ENCODE measurements at places on chromosomes 2 and 18.

- DNase-seq = no peak
Observed at GRCh38 chr2:209638346-209638745, 133.3 kb upstream of the UNC80 start.

DNA sequence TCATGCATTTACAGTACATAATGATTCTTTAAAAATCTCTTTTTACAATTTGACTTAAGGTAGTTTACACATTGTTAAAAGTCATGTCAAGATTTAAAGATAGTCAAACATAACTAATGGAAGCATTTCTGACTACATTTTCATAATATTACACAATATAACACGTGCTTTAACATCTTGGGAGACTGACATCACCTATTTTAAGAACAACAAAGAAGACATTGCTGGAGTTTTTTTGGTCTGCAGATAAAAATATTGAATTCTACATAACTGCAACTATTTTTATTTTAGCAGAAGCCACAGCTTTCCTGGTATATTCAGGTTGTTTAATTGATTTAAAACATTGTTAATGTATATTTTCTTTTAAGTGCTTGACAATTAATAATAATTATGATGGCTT, 65.7 kb downstream of the UBR3 start:
- DNase-seq = no peak

DNA sequence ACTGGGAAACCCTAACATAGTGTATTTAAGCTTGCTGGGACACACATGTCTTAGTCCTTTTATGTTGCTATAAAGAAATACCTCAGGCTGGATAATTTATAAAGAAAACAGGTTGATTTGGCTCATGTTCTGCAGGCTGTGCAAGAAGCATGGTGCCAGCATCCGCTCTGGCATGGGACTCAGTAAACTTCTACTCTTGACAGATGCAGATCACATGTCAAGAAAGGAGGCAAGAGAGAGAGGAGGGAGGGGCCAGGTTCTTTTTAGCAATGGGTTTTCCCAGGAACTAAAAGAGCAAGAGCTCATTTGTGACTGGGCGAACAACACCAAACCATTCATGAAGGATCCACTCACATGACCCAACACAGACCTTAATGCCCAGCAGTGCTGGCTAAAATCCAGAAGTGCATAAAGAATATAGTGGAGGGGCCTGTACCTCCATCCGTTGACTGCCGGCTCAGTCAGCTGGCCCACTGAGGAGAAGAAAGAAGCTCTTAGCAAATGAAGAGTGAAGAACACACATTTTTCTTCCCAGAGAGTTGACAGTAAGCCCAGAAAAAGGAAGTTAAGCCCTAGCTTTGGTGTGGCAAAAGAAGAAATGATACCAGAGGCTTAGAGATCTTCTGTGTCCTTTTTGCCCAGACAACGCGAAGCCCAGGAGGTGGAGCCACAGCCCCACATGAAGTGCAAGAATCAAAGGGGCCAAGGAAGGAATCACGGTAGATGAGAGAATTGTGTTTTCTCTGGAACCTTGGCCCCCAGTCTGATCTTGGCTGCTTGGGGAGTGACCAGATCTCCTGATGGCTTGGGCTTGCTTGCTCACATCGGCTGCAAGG, 183.5 kb upstream of the FAM98A start:
- DNase-seq = no peak

DNA sequence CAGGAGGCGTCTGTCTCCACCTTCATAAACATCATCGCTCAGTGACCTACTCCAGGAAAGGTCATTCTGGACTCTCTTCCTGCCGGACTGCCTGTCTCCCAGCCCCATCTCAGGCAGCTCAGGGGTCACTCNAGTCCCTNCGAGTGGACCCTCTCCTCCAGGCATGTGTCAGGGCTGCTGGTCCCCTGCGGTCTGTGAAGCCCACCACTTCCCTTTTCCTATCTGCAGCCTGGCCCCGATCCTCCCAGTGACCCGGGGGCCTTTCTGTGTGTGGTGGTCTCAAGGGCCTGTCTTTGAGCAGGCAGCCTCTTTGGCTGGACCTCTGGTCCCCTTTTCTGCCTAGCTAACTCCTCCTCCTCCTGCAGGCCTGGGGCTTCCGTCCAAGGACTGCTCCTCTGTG, 5.9 kb upstream of the PARD6G start:
- DNase-seq = no peak

DNA sequence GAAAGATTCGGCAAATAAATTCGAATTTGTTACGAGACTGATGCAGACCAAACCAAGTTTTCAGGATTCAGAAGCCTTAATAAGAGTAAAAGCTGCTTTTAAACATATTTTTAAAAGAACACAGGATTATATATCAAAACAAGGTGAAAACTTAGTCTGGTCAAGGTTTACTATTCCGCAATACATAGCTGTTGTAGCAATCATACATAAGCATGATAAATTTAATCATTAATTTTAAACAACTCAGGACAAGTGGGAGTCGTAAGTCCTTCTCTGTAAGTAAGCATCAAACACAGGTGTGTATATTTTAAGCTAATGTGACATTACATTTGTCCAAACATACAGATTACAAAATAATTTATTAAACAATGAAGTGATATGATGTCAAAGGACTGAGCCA, 57.7 kb downstream of the PUM2 start:
- DNase-seq = no peak

DNA sequence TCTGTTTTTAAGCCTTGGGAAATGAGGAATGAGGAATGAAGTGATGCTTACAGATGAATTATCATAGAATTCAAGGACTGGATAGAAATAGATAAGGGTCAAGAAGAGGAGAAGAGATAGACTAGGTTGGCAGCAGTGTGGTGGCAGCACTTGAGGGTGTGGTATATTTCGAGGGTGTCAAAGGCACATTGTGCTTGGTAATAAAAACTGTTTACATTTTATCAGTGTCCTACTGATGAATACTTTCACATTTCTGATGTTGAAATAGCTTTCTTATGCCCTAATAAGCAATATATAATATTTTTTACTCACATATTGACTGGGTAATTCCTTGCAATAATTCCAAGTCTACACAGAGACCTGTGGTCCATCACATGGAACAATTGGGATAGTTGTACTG, 3.4 kb downstream of the TFPI start:
- DNase-seq = no peak

DNA sequence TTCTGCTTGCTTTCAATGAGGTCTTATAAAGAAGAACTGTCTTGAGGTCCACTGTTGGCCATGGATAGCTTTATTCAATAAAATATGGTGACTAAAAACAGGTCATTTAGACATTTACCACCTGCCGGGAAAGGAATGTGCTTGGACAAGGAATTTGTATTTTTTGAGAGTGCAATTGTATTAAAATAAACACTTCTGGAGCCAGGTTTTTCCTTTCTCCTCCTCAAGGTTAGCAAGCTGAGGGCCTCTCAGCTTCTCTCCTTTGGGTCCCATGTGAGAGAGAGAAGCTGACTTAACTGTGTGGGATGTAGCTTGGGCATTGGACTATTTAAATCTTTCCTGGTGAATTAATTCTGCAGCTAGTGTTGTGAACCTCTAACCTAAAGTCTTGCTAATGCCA, 321.0 kb downstream of the MEIS1 start:
- no peak for DNase-seq

DNA sequence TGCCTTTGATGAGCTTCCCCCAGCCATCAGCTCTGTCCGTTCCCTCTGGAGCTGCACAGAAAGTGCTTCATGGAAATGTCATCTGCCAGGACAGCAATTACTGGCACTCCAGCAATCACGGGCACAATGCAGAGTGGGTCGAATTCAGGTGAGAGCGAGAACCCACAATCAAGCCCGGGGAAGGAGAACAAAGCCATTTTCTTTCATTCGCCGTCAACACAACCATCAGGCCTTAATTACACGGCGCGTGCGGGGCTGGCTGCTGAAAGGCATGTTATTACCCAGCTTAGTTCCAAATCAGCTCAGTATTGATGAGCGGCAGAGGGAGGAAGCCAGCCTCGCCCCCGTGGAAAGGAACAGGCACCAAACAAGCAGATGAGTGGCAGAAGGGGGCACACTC, 143.9 kb downstream of the MYT1L start:
- no peak for DNase-seq

DNA sequence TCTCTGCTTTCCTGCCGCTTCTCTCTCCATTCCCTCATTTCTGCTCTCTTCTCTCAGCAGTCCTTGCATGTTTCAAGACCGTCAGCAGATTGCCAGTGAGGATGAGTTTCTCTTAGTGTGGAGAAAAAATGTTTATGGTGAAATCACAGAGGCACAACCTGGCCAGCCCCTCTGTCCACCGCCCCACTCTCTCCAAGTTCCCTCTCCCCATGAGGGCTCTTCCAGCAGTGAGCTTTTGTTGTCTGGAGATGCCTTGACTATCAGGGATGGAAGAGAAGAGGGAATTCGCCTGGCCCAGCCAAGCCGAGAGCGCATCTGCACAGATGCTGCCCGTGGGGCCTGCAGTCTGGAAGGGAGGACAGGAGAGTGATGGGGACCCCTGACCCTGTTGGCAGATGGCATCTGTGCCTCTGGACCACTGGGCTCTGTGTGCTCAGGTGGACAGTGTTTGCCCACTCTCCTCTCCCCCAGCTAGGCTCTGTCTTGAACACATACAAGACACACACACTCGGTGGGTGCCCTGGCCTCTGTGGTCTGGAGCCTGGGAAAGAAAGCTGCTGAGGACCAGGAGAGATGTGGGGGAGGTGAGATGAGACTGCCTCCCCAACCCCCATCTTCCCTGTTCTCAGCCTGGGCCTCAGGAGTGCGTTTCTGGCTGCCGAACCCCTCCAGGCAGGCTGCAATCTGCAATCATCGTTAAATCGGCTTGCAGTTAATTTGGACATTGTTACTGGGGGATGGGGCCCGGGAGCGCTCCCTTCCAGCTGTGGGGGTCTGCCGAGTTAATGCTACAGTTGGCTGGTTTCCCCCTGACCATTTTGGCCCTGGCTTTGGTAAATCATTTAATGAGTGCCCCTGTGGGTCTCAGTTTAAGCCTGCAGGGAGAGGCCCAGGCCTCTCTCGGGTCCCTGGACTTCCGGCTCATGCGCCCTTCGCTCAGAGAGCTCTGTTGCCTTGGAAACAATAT, 4.5 kb downstream of the ITM2C start:
- DNase-seq = no peak

DNA sequence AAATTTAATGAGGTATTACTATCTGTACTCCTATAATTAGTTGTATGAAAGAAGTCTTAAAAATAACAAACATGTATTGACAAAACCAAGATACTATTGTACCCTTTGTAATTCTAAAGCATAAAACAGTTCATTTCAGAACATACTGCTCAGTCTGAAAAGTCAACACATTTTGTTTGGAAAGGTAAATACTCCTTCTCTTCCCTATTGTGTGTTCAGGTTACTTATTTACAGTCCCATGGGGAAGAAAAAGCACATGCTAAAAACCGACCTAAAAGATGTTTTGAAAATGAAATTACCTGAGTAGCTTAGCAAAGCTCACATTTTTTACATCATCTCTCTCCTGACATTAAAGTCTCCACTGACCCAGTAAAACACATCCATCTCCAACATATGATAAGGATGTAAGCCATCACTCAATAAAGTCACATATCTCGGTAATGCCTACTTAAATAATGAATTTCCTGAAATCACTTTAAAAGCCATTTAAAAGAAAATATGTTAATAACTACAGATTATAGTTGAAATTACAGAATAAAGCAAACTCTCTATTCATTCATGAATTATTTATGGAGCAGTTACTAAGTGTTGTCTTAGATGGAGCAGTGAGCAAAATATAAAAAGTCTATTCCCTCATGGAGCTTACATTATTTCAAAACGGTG, 75.6 kb upstream of the FZD5 start:
- DNase-seq = no peak

DNA sequence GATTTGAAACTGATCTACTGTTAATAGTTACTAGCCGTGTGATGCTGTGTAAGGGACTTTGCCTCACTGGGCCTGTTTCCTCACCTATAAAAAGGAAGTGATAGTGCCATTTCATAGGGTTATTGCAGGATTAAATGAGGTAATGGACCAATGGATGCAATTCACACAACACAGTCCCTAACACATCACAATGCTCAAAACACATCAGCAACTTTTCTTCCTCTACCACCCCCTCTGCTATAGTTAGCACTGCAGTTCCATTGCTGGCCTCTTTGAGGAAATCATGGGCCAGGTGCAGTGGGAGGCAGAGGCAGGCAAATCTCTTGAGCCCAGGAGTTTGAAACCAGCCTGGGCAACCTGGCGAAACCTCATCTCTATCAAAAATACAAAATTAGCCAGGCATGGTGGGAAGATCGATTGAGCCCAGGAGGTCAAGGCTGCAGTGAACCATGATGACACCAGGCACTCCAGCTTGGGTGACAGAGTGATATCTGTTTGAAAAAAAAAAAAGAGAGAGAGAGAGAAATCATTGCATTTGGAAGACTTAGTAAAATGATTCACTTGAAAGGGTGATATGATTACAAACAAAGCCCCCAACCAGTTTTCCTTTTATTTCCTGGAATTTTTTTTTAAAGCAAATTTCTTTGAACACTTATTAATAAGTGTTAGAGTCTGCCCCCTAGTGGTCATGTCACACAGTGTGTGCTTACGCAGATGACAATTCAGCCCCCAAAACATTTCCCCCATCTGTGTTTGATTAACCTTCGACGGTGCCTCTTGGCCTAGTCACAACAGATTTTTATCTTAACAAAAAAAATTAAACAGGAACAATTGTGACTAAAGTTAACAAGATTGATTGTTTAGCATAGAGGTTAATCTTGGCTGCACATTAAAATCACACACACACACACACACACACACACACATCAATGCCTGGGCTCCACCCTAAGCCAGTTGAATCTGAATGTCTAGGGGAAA, 88.6 kb upstream of the BCL11A start:
- no peak for DNase-seq

DNA sequence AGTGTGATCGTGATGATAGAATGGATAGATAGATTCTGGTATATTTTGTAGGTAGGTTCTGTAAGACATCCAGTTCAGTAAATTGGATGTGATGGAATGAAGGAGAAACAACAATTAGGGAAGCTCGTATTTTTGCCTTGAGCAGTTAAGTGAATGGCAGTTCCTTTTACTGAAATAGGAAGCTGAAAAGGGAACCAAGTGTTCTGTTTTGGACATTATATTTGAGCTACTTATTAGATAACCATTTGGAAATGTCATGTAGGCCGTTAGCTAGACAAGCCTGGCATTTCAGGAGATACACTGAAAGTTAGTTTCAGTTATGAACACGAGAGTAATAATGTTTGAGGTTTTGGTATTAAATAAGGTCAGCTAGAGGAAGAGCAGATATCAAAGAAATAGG, 41.5 kb downstream of the MARCHF7 start:
- no peak for DNase-seq

- DNase-seq = no peak
Observed at GRCh38 chr2:15773846-15774245, 166.5 kb upstream of the MYCN start.

- no peak for DNase-seq
Observed at GRCh38 chr2:65580824-65581223, 148.4 kb upstream of the SPRED2 start.

GRCh38 chr18:8854550-8854949, 149.2 kb downstream of the MTCL1 start:
- DNase-seq = no peak

DNA sequence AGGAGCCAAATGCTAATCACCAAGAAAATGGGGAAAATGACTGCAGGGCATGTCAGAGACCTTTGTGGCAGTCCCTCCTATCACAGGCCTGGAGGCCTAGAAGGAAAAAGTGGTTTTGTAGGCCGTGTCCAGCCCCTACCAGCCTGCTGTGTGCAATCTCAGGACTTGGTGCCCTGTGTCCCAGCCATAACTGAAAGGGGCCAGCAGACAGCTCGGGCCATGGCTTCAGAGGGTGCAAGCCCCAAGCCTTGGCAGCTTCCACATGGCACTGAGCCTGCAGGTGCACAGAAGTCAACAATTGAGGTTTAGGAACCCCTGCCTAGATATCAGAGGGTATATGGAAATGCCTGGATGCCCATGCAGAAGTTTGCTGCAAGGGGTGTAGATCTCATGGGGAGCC, 391.2 kb upstream of the FSIP2 start:
- no peak for DNase-seq

- DNase-seq = peak; percentile 24
Observed at GRCh38 chr2:74843899-74844298, 10.0 kb downstream of the HK2 start.
